ENCODE measurements at places on chromosomes 5 and 9.

DNA sequence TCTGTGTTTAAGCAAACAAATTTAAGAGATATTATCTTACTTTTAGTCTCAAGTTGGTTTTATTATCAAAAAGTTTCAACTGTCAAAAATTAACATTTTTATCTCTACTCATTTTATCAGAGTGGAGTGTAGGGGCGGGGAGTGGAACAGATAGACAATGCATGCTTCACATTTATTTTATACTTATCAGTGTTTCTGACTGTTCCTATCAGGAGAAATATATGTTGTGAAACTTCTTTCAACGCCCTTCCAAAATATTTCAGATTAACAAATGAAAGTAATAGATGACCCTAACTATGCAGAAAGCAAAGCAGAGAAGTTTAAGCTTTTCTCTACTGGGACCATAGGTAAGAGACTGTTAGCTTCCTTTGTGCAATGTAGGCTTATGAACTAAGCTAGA lies 44.9 kb upstream of the MAST4 start:
- DNase-seq: no peak

- DNase-seq: no peak
These were observed 75.1 kb downstream of the ALDH7A1 start for GRCh38 chr5:126519637-126520592.

DNA sequence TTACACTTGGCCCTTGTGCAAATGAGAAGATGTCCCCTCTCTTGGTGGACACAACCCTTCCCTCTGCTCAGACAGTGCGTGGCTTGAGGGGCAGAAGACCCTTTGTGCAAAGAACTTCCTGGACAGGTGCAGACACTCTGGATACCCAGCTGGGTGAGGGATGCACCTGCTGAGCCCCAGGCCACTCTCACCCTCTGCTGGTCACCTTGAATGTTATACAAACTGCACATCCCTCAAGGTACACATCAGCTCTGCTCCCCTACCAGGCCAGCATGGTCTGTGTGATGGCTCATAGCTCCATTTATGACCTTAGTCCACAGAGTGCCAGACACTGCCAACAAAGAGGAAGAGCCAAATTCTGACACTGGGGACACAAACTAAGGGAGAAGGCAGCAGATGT lies 3.1 kb upstream of the DIRAS2 start:
- DNase-seq: no peak

- no peak for DNase-seq
These were observed 62.6 kb upstream of the IER5L start for GRCh38 chr9:129240581-129241211.
